ENCODE measurements at places on chromosomes 3 and 15. TPM values are rescaled to one million over a fixed set of nuclear protein-coding genes. Genes with fewer than 3 reads are reported as not detected.

GRCh38 chr3:172201136-172201869 is 161.9 kb downstream of the FNDC3B start:
- no peaks in the 10 kb centered on the region for H3K36me3 ChIP-seq
- H3K27me3 ChIP-seq, result no peaks in the 10 kb centered on the region
- peaks cover 37% of the 10 kb centered on the region for H3K4me1 ChIP-seq

- H3K4me1 ChIP-seq, result no peaks in the 10 kb centered on the region
- no peak overlapping the region for H3K27ac ChIP-seq
- no peak for DNase-seq
- no peak overlapping the region for H3K4me3 ChIP-seq
- no peaks in the 10 kb centered on the region for H3K36me3 ChIP-seq
These were observed 78.6 kb downstream of the MYLK start for GRCh38 chr3:123805504-123805903.

- DNase-seq, result no peak
- H3K4me1 ChIP-seq, result no peaks in the 10 kb centered on the region
- H3K27ac ChIP-seq, result no peak overlapping the region
- H3K4me3 ChIP-seq, result no peak overlapping the region
- no peaks in the 10 kb centered on the region for H3K36me3 ChIP-seq
- H3K27me3 ChIP-seq, result no peaks in the 10 kb centered on the region
These were observed 122.7 kb downstream of the CHCHD6 start for GRCh38 chr3:126826693-126827092.

- H3K27ac ChIP-seq, result no peak overlapping the region
- H3K4me3 ChIP-seq, result no peak overlapping the region
- no peaks in the 10 kb centered on the region for H3K36me3 ChIP-seq
- DNase-seq, result no peak
- no peaks in the 10 kb centered on the region for H3K4me1 ChIP-seq
These were observed 99.9 kb downstream of the CACNA1D start for GRCh38 chr3:53594276-53594675.

- no peak for DNase-seq
- no peaks in the 10 kb centered on the region for H3K36me3 ChIP-seq
- H3K27ac ChIP-seq, result no peak overlapping the region
- no peaks in the 10 kb centered on the region for H3K27me3 ChIP-seq
- H3K4me1 ChIP-seq, result no peaks in the 10 kb centered on the region
These were observed 310.9 kb downstream of the BCHE start for GRCh38 chr3:165526367-165526766.

DNA sequence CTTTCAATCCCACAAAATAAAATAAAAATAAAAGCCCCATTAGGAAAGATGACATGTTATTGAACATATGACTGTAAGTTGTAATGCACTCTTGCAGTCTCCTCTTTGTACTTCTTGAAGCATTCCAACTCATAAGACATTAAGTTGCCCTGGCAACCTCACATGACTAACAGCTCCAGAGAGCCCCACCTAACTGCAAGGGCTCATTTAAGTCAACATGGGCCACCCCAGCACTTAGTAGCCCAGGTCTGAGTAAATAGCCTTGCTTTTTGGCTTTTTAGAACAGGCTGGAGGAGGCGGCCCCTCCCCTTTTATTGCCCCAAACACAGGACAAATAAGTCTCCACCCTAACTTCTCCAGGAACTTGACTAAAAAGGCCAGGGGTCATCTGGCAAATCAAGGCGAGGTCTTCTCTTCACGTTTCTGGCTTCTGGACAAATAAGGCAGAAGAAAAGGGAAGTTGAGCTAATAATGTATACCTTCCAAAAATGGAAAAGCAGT is 135.1 kb downstream of the TMCO5A start:
- H3K27me3 ChIP-seq, result no peaks in the 10 kb centered on the region
- H3K4me1 ChIP-seq, result peaks cover 29% of the 10 kb centered on the region
- H3K4me3 ChIP-seq, result no peak overlapping the region

DNA sequence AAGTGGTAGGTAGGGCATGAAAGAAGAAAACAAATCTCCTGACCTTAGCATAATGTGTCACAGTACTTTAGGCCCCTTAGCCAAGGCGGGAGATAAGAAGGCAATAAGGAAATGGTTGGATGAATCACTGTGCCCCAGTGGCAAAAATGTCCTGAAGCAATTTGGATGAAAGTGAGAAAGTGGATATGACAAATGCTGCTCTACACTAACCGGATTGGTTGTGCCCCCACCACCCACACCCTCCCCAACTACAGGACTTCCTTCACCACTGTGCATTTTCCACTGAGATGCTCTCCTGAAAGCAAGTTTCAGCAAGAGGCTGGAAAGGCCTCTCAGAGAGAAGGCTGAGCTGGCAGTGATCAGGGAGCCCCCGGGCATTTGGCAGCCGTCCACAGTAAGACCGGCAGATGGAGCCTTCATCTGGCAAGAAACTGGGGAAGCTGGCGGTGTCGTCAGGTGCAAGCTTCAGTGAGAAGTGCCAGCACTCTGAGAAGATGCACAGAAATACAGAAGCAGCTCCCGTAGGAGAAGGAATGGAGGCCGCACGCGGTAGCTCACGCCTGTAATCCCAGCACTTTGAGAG is 63.8 kb downstream of the ATP1B3 start:
- H3K27me3 ChIP-seq, result no peaks in the 10 kb centered on the region
- H3K4me3 ChIP-seq, result no peak overlapping the region
- DNase-seq, result peak; percentile 84
- H3K36me3 ChIP-seq, result no peaks in the 10 kb centered on the region

DNA sequence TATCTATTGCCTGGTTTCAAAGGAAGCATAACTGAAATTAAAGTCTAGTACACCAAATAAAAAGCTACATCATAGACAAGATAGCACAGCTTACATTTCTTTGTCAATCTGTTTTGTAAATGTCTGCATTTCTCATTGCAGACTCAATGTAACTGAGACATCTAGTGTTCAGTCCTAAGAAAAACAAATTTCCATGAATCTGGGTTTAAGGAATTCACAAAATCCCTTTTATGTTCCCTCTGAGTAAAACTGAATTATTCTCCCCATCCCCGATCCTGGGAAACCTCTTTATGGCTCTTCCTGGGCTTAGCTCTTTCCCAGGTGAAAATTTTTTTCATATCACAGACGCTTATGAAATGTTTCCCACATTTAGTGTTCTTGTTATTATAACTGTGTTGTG is 21.6 kb upstream of the RASA2 start:
- no peaks in the 10 kb centered on the region for H3K36me3 ChIP-seq
- H3K27ac ChIP-seq, result no peak overlapping the region
- peaks cover 3% of the 10 kb centered on the region for H3K4me1 ChIP-seq
- DNase-seq, result no peak
- no peaks in the 10 kb centered on the region for H3K27me3 ChIP-seq
- no peak overlapping the region for H3K4me3 ChIP-seq

DNA sequence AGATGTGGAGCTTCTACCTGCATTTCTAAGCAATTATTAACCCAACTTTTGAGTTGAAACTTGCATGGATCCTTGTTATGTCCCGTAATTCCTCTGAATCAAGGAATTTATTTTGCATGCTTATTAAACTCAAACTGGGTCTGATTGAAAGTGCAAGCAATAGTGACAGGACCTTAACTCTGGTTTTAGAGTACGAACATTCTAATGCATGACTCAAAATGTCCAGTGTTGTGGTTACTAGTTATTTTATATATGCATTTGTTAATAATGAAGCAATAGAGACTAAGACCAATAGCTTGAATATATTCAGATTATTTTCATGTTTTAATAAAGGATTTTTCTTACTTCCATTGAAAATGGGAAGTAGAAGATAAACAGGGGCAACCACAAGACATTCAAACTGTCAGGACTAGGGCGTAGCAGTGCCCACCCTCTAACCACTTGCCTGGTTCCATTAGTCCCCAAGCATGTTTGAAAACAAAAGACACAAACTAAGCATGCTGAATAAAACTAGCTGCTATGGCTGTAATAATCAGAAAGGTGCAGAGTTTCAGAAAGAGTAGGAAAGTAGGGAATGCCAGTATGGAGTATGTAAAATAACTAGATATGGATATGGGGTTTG is 28.1 kb downstream of the OIP5 start:
- no peaks in the 10 kb centered on the region for H3K27me3 ChIP-seq
- no peaks in the 10 kb centered on the region for H3K4me1 ChIP-seq
- no peak overlapping the region for H3K4me3 ChIP-seq
- H3K36me3 ChIP-seq, result no peaks in the 10 kb centered on the region
- no peak for DNase-seq

- DNase-seq, result no peak
- H3K4me3 ChIP-seq, result no peak overlapping the region
- no peaks in the 10 kb centered on the region for H3K36me3 ChIP-seq
- peaks cover 6% of the 10 kb centered on the region for H3K4me1 ChIP-seq
- no peaks in the 10 kb centered on the region for H3K27me3 ChIP-seq
These were observed 123.6 kb upstream of the BHLHE40 start for GRCh38 chr3:4855676-4856075.

- peaks cover 13% of the 10 kb centered on the region for H3K4me1 ChIP-seq
- no peak overlapping the region for H3K27ac ChIP-seq
- H3K36me3 ChIP-seq, result no peaks in the 10 kb centered on the region
These were observed 20.1 kb upstream of the BCL6 start for GRCh38 chr3:187765342-187765741.

- no peaks in the 10 kb centered on the region for H3K27me3 ChIP-seq
- H3K36me3 ChIP-seq, result peaks cover 100% of the 10 kb centered on the region
- H3K4me3 ChIP-seq, result no peak overlapping the region
These were observed 20.9 kb downstream of the CXCR6 start for GRCh38 chr3:45964139-45964538.

DNA sequence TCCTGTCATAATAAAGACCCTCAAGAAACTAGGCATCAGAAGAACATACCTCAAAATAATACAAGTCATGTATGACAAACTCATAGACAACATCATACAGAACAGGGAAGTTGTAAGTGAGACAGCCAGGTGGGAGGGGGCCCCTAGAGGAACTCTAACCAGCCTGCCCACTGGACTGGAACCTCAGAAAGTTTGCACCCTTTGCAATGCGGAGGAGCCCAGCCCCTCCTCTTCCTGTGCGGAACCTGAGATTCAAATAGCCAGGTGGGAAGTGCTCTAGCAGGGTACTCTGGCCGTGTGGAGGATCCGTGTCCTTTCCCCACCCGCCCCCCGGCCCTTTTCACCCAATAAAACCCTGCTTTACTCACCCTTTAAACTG is 387.0 kb upstream of the CBLB start:
- H3K4me3 ChIP-seq, result no peak overlapping the region
- DNase-seq, result no peak
- H3K27ac ChIP-seq, result no peak overlapping the region
- H3K4me1 ChIP-seq, result no peaks in the 10 kb centered on the region
- H3K36me3 ChIP-seq, result no peaks in the 10 kb centered on the region

DNA sequence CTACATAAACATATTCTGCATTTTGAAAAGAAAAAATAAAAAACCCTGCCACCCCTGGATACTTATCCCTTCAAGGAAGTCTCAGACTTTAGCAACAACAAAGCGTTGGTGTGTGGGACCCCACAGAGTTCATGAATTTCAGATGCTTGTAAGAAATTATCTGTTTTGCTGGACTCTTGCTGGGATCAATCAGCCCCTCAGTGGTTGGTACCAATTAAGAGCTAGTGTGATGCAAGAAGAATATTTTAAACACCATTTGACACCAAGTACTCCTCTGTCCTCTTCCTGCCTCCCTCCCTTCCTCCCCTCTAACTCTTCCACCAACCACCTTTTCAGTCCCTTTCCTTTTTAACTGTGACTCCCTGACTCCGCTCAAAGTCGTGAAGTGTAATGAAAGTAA is 51.5 kb downstream of the SST start:
- H3K36me3 ChIP-seq, result no peaks in the 10 kb centered on the region
- no peak overlapping the region for H3K27ac ChIP-seq
- DNase-seq, result no peak
- H3K4me1 ChIP-seq, result no peaks in the 10 kb centered on the region
- no peak overlapping the region for H3K4me3 ChIP-seq
- no peaks in the 10 kb centered on the region for H3K27me3 ChIP-seq

- no peak overlapping the region for H3K27ac ChIP-seq
- H3K4me1 ChIP-seq, result no peaks in the 10 kb centered on the region
- H3K27me3 ChIP-seq, result no peaks in the 10 kb centered on the region
- no peak overlapping the region for H3K4me3 ChIP-seq
These were observed 404.6 kb downstream of the SI start for GRCh38 chr3:164673738-164674137.

- H3K36me3 ChIP-seq, result no peaks in the 10 kb centered on the region
- H3K4me1 ChIP-seq, result peaks cover 27% of the 10 kb centered on the region
- no peak for DNase-seq
- H3K27me3 ChIP-seq, result no peaks in the 10 kb centered on the region
- peak overlapping the region; percentile 71 for H3K4me3 ChIP-seq
- H3K27ac ChIP-seq, result peak overlapping the region; percentile 95
These were observed 1.3 kb downstream of the PIK3CA start for GRCh38 chr3:179149406-179149867.

GRCh38 chr3:100900671-100901335 is 92.4 kb downstream of the ABI3BP start:
- H3K27ac ChIP-seq, result no peak overlapping the region
- H3K4me3 ChIP-seq, result no peak overlapping the region
- no peaks in the 10 kb centered on the region for H3K27me3 ChIP-seq
- H3K36me3 ChIP-seq, result no peaks in the 10 kb centered on the region
- no peaks in the 10 kb centered on the region for H3K4me1 ChIP-seq

- H3K4me3 ChIP-seq, result no peak overlapping the region
- DNase-seq, result no peak
- H3K36me3 ChIP-seq, result no peaks in the 10 kb centered on the region
- H3K27me3 ChIP-seq, result no peaks in the 10 kb centered on the region
These were observed 725.9 kb downstream of the TUSC7 start for GRCh38 chr3:117435506-117435905.

DNA sequence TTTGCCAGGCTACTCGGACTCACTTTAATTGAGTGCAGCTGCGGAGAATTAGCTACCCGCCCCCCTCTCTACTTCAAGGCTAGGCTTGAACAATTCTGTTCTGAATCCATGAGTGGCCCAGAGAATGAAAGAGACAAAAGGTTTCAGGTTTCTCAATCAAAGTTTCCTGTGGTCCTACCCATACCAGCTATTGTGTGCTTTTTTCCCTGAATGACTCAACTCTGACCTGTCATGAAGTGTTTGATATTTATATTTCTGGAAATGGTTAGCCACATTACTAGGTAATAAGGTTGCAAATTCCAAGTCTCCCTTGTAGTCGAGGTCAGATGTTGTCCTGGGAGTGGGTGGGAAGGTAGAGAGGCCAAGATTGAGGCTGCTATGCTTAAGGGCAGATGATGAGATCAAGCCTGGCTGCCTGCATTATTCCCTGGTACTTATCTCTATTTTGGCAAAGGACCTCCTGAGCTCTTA is 392.7 kb upstream of the TBL1XR1 start:
- no peak overlapping the region for H3K27ac ChIP-seq
- no peak overlapping the region for H3K4me3 ChIP-seq
- no peaks in the 10 kb centered on the region for H3K27me3 ChIP-seq
- no peaks in the 10 kb centered on the region for H3K36me3 ChIP-seq

LIPH gene
- 16.2 TPM for polyA plus RNA-seq

RARB gene
- polyA plus RNA-seq, result 1.2 TPM

WWTR1 gene
- polyA plus RNA-seq, result 19.2 TPM

LRRN1 gene
- polyA plus RNA-seq, result not detected

TMEM212 gene
- polyA plus RNA-seq, result not detected

SNX1 gene
- 70.3 TPM for polyA plus RNA-seq

TWF2 gene
- 62.5 TPM for polyA plus RNA-seq

TEX9 gene
- 3.0 TPM for polyA plus RNA-seq

SLC15A2 gene
- 0.46 TPM for polyA plus RNA-seq

PAK2 gene
- 28.7 TPM for polyA plus RNA-seq
